GM13976 (cell line): ENCODE measurements at places on chromosomes 13 and 19.

DNA sequence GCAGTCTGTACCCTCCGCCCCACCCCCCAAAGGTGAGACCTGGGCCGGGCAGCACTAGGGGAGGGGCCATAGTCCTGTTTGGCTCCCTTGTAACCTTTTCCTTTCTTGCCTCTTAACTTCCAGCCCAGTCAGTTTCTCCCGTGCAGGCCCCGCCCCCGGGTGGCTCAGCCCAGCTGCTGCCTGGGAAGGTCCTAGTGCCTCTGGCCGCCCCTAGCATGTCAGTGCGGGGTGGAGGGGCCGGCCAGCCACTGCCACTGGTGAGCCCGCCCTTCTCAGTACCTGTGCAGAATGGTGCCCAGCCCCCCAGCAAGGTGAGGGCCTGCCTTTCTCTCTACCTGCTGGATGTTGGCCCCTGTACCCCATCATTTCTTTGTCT lies 10.5 kb upstream of the PRR19 start:
- DNase-seq: no peak

- DNase-seq: no peak
Measured at GRCh38 chr19:56270676-56271075, 1.9 kb upstream of the EDDM13 start.

DNA sequence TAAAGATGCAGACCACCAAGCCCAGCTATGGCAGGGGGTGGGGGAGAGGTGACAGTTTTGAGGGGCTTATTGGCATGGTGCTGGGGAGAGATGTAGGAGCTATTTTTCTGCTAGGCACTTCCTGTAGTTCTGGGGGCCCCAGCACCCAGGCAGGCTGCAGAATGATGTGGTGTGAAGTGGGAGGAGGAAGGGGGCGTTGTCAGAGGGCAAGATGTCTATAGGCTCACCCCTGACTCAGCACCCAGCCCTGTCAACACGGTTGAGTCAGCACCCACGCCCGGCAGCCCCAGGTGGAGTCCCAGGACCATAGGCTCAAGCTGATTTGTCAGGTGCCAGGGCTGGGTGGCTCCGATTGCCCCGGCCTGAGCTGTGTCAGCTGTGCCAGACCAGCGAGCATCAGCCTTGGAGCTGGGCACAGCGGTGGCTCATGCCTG lies 5.8 kb downstream of the KLF2 start:
- DNase-seq: peak; percentile 71

- DNase-seq: no peak
Measured at GRCh38 chr13:88031980-88032559, 360.9 kb downstream of the SLITRK5 start.
